ENCODE measurements at places on chromosomes 11 and 22.
A peak's percentile ranks its signal among the peaks of the same experiment; 100 is the strongest.

GRCh38 chr22:50626314-50626849 is 1.6 kb downstream of the ARSA start:
- DNase-seq: no peak

GRCh38 chr11:65416341-65416824 is 6.2 kb upstream of the NEAT1 start:
- DNase-seq: peak; percentile 96

DNA sequence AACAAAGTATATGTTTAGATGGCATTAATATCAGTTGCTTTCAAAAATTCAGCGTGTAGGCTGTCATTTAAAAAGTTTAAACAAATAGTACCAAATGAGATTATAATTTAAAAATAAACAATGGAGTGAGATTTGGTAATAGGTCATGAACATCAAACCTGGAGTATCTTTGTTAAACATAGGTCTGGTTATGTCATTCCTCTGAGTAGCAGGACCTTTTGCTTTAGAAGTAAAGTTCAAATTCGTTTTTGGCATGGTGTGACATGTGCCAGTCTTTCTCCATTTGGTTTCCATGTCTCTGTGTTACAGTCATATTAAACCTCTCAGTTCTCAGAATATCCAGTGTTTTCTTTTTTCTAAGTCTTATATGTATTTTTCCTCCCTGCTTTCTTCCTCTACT is 242.4 kb downstream of the TMEM135 start:
- DNase-seq: no peak

GRCh38 chr22:17845327-17845726 is 71.1 kb upstream of the BID start:
- DNase-seq: no peak

DNA sequence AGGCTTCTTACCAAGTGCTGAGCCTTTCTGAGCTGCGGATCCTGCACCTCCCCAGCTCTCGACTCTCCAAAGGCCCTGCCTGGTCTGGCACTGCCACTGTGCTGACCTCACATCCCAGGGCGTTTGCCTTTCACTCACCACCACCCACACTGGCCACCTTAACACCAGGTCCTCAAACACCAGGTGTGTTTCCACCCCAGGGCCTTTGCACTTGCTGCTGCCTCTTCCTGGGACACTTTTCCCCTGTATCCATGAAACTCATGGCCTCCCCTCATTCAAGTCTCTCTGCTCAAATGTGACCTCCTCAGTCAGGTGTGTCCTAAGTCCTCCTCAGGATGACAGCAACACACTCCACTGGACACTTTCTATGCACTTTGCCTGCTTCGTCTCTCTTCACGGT is 51.4 kb upstream of the ANO1 start:
- DNase-seq: no peak

- peak; percentile 71 for DNase-seq
Observed at GRCh38 chr11:6315811-6316425, 4.4 kb downstream of the CAVIN3 start.

GRCh38 chr11:60485987-60486386 is 6.6 kb upstream of the MS4A12 start:
- DNase-seq: no peak

Measured in retina (tissue), 1 donor.